Stimulated activated CD8-positive, alpha-beta memory T cell treated with anti-CD3 and anti-CD28 coated beads, Interleukin-15, amount 100 ng/mL, for 24 hours (primary cell): ENCODE measurements at places on chromosomes 2 and 18.

- DNase-seq = no peak
Measured at GRCh38 chr2:191166756-191167445, 16.1 kb upstream of the STAT4 start.

GRCh38 chr2:165032559-165032958 is 77.2 kb upstream of the SLC38A11 start:
- no peak for DNase-seq

DNA sequence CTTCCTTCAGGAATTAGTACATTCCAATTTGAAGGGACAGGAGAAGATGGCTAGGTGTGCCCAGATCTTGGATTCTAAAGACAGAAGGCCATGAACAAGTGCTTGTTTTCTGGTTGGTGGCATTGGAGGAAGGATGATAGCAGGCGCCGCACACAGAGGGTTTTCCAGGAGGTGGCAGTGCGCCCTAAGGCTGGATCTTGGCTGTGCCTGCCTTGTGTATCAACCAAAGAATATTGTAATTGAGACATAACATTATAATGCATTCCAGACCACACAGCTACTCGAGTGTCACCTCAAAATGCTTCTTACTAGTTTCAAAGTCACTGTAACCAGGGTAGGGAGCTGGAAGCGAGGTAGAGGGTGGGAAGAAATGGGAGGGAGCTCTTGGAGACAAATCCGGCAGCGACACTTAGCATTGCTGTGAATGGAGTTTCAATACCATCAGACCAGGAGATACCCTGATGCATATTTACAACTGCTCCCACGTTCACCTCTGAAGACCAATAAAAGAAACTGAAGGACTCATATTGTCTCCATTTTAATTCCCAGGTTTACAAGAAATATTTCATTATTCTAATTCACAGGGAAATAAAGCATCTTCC is 42.5 kb downstream of the CPO start:
- DNase-seq = no peak

- DNase-seq = no peak
Measured at GRCh38 chr2:9141091-9141667, 65.4 kb upstream of the ASAP2 start.

GRCh38 chr18:12307701-12308385 is at the start of gene TUBB6:
TSS of gene TUBB6 (plus strand) at chr18:12308241. CDS start at chr18:12308293, 52 bp downstream.
- DNase-seq = no peak

- no peak for DNase-seq
Measured at GRCh38 chr2:172252154-172252553, 149.5 kb upstream of the DLX2 start.

GRCh38 chr2:42828487-42829425 is 36.4 kb upstream of the HAAO start:
- DNase-seq = peak; percentile 31

DNA sequence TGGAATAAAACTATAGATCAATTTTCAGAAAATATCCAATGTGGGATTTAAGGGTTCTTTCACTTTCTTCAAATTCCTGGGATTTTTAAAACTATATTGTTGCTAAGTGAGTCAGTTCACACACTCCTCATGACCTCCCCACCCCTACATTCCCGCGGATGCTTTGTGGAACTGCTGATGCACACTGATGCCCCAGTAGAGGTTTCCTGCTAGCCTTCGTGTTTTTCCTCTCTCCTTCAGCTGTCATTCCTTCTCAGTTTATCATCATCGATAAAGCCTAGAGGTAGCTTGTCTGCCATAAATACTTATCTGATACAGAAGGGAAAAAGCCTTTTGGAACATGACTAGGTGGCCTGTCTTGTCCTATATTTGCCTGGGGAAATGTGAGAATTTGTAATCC is 67.4 kb upstream of the GALNT5 start:
- no peak for DNase-seq
